Islet precursor cell (in vitro differentiated cells): ENCODE measurements at places on chromosomes 11 and 22.

GRCh38 chr11:3161309-3161708 lies 3.8 kb downstream of the OSBPL5 start:
- DNase-seq, result no peak

- no peak for DNase-seq
These were observed 20.0 kb downstream of the LDLRAD3 start for GRCh38 chr11:35963911-35964310.

- DNase-seq, result no peak
These were observed 2.6 kb downstream of the BMAL1 start for GRCh38 chr11:13280092-13280722.

GRCh38 chr11:10663990-10664389 lies 29.6 kb downstream of the IRAG1 start:
- peak; percentile 32 for DNase-seq

- DNase-seq, result no peak
These were observed 4.4 kb downstream of the PGGHG start for GRCh38 chr11:293271-293851.

DNA sequence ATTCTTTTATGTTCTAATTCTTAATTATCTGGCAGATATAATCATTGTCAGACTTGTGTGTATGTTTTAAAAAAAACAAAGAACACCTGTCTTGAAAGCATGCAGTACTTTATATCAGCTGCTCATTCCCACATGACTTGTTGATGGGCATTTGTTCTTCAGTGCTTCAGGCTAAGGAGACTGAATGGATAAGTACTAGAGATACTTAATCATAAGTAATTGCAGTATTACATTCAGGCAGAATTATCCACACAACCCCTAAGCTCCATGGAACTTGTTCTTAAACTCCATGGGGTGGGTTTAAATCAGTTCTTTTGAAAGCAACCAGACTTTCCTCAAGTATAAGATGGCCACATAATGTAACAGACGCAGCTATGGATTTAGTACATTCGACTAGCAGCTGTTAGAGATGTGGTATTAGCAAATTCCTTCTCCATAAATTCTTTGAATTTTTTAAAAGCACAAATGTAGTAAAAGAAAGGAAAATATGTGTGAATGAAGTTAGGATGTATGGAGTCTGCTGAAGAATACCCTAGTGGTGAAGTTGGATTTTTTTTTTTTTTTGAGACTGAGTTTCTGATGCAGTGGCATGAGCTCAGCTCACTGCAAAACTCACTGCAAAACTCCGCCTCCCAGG lies 3.0 kb downstream of the JAM3 start:
- DNase-seq, result no peak

DNA sequence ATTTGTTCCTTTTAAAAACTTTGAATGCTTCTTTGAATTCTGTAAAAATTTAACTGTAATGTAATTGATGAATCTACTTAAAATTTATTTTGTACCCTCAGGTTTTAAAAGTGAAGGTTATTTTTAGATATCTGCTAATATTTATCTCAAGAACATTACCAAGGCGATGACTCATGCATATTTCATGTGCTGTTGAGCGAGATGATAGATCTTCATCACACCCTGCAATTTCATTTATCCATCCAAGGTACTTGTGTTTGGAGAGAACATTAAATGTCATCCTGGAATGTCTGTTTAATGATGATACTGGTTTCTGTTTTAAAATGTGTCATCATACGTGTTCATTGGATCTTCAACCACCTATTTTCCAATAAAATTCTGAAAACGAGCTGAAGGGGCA lies 6.7 kb upstream of the OOSP4A start:
- DNase-seq, result no peak

DNA sequence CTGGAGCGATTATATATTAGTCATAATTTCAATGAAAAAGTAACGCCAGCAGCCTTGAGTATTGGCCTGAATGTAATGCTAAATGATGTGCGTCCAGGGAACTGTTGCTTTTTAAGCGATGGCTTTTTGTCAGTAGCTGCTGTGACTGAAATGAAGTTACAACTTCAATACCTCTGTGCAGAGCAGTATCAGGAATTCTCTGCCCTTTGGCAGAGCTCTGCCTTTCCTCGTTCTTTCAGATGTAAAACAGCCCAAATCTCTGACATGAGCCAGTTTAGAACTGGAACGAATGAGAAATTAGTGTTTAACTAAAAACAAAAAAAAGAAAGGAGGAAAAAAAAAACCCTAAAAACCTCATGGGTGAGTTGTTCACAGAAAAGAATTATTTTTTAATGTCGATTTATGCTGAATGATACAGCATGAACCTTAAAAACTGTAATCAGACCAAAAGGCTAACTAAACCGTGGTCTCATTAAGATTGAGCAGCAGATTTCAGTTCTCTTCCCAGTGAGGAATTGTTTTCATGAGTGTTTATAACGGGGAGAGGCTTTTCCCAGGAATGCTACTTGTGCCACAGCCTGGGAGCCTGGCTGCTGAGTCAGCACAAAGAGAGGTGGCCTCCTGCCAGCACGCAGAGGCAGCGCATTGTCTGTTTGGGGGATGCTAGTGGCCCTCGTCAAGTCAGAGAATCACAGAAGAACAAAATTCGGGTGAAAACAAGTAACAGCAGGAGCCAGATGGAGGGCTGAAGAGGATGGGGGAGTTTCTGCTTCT lies 146.2 kb upstream of the RASSF10 start:
- peak; percentile 89 for DNase-seq

GRCh38 chr22:22362936-22363335 lies 118.3 kb downstream of the VPREB1 start:
- DNase-seq, result no peak

GRCh38 chr22:22593964-22594656 lies 35.0 kb upstream of the PRAME start:
- peak; percentile 74 for DNase-seq

GRCh38 chr11:47383071-47383470 lies 4.7 kb upstream of the SPI1 start:
- no peak for DNase-seq

- DNase-seq, result no peak
These were observed 113.4 kb downstream of the CASP12 start for GRCh38 chr11:104784684-104785460.

GRCh38 chr11:74696500-74696899 lies 34.7 kb downstream of the CHRDL2 start:
- DNase-seq, result no peak

DNA sequence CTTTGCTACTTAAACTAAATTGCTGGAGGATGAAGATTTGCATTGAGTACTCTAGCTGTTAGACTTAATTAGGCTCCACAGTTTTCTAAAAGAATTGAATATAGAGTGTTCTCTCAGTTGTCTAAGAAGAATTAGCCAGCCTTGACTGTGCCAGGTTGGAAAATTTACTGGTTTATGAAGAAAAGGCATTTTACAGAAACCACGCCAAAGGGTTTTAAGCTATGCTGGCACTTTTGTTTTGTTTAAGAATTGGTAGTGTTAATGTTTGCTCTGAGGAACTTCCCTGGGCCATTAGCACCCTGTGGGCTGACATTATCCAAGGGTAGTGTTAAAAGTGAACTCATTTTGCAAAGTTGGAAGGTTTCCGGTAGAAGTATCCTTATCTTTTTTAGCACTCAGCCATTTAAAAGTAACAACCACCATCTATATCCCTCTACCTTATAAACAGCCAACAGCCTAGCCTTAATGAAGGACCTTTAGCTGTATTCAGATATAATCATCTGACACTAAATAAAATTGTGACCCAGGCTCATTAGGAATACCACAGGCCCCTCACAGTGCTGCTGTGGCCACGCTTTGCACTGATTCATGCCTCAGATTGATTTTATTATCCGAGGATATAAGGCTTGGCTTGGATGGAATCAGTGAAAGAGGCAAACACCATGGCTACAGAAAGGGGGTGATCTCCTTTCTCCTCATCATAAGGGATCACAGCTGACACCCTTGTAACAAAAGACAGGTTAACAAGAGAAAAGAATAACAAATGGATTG lies 158.9 kb downstream of the NCAM1 start:
- no peak for DNase-seq

GRCh38 chr22:45859231-45860161 lies 117.5 kb downstream of the WNT7B start:
- peak; percentile 43 for DNase-seq

DNA sequence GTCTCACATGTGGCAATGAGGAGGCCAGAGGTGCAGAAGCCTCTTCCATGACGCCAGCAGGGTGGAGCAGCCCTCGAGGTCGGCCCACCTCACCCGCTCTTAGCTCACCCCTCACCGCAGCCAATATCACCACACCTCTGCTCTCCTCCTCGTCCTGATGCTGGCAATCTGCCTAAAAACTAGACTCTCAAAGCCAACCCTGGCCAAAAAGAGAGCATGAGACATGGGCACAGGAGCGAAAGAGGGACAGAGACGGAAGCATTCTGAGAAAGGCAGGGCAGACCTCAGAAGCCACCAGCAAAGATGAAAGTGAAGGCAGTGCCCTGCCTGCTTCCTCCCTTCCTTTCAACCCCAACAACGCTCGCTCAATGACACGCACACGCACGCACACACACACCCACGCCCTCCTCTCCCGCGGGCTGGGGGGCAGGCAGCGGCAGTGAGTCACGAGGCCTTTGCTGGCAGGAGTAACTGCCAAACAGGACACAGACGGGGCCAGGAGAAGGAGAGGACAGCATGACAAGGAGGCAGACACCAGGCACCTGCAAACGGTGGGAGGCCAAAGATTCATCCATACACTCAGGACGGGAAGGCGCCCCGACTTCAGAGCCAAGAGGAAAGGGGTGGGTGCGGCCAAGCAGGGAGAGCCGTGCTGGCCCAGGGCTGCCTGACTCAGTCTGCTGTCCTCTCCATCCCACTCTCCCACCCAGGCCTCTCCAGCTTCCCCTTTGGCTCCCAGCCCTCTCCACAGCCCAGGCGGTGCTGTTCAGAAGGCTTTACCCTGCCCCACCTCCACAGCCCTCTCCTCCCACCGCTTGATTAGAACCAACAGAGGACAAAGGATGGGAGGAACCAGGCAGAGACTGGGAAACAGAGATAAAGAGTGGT lies 11.4 kb downstream of the IGSF9B start:
- DNase-seq, result no peak

DNA sequence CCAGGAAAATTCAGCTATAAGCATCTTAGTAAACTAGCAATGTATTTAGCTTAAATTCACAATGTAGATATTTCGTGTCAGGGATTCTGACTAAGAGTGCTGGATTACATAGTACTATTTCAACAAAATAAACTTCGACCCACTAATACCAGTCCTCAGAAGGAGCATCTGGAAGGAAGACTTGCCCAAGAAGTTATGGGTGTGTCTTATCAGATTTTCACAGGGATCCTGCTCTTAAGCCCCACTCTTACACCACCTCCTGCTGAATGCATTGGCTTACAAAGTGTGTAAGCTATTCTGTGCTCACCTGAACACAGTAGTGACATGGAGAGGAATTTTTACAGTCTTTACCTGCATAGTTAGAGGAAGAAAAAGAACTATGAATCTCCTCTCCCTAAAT lies 35.4 kb upstream of the ANO5 start:
- DNase-seq, result no peak

- no peak for DNase-seq
These were observed 47.8 kb downstream of the CCDC15 start for GRCh38 chr11:125001849-125002248.

DNA sequence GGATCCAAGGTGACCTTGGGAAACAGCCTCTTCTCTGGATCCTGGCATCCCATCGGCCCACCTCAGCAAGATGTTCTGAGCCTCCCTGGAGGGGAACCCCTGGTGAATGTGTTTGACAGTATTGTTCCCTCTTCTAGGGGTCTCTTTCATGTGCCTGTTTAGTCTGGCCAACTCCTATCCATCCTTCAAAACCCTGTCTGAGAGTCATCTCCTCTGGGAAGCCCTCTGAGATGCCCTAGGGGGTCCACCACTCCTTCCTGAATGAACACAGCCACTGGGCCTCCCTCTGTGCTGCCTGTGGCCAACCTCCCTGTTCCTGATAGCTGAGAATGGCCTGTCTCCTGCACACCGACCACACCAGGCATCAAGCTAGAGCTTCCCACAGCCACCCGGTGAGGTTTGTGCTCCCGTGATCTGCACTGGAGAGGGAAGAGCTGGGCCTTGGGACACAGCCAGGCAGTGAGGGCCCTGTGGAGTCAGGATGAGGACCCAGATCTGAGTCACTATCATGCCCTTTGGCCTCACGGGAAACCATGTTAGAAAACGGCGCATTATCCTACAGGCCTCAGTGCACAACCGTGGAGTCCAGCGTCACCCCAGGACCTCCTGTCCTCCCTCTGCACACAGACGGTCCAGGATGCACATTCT lies 8.8 kb downstream of the WNT7B start:
- no peak for DNase-seq

DNA sequence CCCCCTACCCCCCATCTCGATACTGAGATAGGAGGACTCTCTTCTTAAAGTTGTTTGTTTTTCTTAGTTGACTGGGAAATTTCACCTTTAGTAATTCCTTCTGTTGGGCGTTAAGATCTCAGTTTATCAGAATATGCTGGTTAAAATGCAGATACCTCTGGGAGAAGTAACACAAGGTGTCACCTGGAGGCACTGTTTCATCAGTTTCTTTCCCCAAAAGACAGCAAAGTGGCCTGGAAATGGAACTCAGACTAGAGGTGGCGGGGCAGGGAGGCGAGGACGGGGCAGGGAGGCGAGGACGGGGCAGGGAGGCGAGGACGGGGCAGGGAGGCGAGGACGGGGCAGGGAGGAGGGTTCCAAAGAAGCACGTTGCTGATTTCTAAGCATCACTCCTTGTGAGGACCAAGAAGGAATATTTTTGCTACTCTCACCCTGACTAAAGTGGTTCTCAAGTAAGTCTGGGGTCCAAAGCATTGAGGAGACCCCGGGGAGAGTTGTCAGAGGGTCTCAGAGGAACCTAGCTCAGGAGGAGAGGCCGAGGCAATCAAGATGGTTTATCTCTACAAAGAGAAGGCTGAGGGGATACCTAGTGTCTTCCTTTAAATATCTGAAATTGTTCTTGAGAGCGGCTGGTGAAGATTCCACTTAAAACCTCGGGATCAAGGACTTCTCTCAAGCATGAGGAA lies 147.0 kb upstream of the B3GAT1 start:
- DNase-seq, result no peak

GRCh38 chr11:46247659-46248058 lies 29.8 kb upstream of the CREB3L1 start:
- peak; percentile 74 for DNase-seq

- DNase-seq, result peak; percentile 84
These were observed 157.9 kb downstream of the NCAM1 start for GRCh38 chr11:113119074-113119473.

- no peak for DNase-seq
These were observed 16.7 kb downstream of the SHANK2 start for GRCh38 chr11:71235719-71236118.
